Left renal pelvis (tissue), 4 donors: ENCODE measurements at places on chromosomes 5 and 9. TPM values are rescaled to one million over a fixed set of nuclear protein-coding genes. Genes with fewer than 3 reads are reported as not detected.

- DNase-seq, result no peak
Observed at GRCh38 chr5:170289764-170290163, 7.8 kb downstream of the LCP2 start.

DNA sequence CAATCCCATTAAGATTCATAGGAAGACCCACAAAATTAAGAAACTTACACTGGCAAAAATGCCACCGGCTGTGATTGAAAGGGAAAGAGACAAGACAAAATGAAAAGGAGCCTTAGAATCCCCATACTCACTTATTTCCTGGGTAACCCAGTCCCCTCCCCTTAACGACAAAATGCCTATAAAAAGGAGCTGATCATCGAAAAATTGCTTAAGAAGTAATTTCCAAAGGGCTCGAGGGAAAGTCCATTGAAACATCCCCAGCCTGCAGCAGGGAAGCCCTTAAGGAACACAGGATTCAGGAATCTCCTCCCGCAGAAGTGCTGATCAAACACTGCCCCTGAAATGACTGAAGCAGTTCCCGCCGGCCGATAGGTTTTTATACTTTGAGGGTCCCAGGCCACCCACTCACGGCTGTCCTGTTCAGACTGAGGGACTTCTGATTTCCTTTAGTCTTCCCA is 677 bp upstream of the ZNF79 start:
- DNase-seq, result no peak

GRCh38 chr9:27377811-27378456 is 81.0 kb upstream of the EQTN start:
- DNase-seq, result no peak

DNA sequence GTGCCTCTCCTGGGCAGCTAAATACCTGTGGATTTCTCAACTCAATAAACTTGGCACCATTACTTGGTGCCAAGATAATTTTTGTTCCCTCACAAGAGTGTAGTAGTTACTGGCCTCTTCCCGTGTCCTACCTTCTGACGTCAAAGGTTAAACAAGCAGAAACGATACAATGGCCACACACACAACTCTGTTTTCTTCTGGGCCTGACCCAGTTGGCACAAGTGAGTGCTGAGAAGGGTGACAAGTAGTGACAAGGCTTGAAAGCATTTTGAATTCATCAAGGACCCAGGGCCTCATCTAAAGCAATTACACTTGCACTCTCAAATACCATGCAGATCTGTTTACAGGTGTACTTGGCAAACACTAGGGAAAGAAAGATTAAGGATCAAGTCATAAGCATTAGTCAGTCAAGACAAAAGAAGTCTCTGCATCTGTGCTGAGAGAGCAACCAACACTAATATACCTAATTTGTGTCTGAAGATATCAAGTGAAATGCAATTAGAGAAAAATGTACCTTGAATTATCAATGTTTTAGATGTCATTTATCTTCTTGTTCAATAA is 30.8 kb downstream of the RASEF start:
- DNase-seq, result no peak

Gene FOXD4L3
- polyA plus RNA-seq, result not detected

DNA sequence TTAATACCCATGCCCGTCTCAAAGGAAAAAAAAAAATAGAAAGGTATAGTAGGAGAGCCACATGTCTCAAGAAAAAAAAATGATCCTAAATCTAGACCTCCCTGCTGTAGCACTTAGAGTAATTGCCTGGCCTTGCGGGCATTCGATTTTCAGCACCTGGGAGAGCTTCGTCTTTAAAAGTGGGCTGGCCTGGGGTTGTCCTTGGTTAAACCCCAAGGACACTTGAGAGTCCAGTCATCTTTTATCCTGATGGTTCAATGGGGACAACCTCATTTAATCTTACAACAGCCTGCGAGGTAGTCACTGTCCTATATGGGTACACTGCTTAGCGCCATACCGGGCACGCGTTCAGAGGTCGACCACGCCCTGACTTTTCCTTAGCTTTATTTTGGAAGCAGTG is 60.1 kb downstream of the MAT2B start:
- DNase-seq, result no peak

DNA sequence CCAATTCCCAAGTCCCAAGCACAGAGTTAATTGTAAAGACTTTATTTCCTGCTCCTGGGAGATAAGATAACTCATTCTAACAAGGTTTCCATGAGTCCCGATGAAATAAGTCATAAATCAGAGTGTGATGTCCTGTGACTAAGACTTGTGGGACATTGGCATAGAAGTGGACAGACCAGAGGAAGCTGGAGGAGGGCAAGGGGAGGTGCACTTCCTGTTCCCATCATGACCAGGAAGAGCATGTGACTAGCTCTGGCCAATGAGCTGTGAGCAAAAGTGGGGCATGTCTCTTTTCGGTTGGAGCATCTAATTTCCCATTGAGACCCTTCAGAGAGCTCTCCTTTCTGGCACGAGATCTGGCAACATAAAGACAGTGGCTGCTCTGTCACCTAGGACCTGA is 100.4 kb downstream of the ZNF354C start:
- DNase-seq, result no peak

- no peak for DNase-seq
Observed at GRCh38 chr5:88279584-88279983, 10.9 kb upstream of the TMEM161B start.

- no peak for DNase-seq
Observed at GRCh38 chr9:33787839-33788238, 7.5 kb upstream of the PRSS3 start.

Gene LCN9
- polyA plus RNA-seq, result not detected

DNA sequence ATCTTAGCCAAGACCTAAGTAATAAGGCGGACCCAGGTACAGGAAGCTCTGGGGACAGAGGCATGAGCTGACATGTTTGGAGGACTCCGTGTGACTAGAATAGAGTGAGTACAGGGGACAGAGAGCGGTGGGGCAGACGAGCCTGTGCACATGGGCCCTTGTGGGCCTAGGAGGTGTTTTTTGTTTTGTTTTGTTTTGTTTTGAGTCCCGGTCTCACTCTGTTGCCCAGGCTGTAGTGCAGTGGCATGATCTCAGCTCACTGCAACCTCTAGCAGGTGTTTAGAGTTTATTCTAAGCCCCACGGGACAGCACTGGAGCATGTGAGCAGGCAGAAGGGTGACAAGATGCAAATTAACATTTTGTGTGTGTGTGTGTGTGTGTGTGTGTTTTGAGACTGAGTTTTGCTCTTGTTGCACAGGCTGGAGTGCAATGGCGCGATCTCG is 3.1 kb upstream of the EEIG1 start:
- no peak for DNase-seq

Gene CATSPER3
- 1.2 TPM for polyA plus RNA-seq
